ENCODE measurements at places on chromosomes 6 and 20.

DNA sequence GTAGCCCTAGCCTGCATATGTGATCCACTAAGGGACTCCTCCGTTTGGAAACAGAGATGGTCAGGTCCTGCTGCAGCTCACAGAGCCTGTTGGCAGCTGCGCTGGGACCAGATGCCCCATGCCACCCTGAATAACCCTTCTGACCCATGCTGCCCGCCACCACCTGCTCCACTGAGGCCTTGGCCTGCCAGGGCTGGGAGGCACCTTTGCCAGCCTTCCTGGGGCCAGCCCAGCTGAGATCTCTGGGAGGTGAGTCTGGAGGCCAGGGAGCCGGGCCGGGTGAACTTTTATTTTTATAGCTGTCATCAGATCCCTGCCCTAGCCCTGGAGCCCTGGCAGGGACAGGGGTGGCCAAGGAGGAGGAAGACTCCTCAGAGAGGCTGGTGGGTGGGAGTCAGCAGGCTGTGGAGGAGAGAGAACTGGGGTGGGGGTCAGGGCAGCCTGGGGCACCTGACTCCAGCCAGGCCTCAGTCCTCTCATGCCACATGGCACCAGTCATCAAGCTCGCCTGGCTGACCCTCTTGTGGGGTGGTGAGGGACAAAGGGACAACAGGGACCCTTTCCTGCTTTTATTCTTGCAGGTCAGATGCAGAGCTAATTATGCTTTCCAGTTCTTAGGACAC, 10.0 kb downstream of the CEBPB start:
- no peak overlapping the region for H3K4me3 ChIP-seq
- H3K27me3 ChIP-seq, result no peaks in the 10 kb centered on the region
- no peak for DNase-seq
- no peak overlapping the region for H3K27ac ChIP-seq
- H3K4me1 ChIP-seq, result peaks cover 3% of the 10 kb centered on the region
- H3K36me3 ChIP-seq, result peaks cover 2% of the 10 kb centered on the region

DNA sequence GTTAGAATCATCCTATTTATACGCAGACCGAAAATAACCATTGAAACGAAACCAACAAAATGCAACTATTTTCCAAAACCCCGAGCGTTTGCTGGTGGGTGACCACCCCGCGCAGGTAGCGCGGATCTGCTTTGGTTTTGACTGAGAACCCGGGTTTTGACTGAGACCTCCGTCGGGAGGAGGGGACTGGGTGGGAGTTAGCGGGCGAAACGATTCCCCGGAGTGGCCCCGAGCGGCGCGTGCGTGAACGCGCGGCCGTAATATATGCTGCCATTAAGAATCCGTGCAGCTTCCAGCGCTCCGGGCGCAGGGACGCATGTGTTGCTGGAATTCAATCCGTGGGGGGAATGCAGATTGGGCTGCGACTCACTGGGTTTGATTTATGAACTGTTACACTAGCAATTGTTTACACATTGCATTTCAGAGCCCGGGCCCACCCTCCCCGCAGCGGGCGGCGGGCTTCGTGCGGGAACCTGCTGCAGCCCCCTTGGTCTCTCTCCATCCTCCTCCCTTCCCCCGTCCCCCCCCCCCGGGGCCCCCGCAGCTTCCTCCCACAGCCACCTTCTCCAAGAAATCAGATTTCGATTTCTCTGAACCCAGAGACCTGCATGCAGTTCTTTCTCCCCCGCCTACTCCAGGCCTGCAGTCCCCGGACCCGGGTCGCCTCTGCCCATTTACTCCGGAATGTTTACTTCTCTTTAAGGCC, 9.9 kb downstream of the NRN1 start:
- peak overlapping the region; percentile 68 for H3K4me3 ChIP-seq
- no peak for DNase-seq
- H3K4me1 ChIP-seq, result peaks cover 31% of the 10 kb centered on the region
- H3K36me3 ChIP-seq, result peaks cover 4% of the 10 kb centered on the region

DNA sequence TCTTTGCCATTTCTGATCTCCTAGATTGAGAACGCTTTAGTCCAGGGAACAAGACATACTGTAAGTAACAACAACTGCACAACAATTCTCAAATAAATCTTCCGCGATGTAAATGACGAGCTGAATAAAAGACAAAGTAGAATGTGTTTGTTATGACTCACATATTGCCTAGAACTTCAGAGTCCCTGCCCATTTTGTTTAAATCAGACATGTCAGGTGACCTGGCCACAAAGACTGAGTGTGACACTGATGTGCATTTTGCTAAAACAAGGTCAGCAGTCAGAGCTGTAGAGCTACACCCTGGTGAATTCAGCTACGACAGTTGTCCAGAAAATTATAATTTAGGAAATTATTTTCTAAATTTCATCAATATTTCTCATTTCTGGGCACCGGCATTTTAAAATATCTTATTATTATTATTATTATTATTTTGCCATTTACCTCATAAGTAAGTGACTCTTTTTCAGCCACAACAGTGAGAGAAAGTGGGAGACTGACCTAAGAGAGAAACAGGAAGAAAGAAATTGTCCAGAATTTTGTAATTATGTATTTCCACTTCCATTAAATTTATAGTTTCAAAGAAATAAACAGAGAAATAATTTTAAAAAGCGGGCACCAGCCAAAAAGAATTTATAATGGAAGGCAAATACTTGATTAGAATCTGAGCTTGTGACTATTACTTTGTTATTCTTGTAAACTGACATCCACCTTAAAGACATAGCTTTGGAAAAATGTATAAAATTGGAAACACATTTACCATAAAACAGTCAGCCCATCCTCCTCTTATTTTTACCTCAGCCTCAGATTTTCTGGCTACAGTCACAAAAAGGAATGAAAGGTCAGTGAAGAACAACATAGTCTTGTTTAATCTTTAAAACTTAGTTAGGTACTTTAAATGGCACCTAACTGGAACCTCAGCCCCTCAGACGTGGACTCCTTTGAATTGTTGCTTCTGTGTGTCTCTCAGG, 157.0 kb upstream of the CITED2 start:
- no peak overlapping the region for H3K4me3 ChIP-seq
- H3K36me3 ChIP-seq, result peaks cover 4% of the 10 kb centered on the region
- DNase-seq, result no peak
- peaks cover 34% of the 10 kb centered on the region for H3K4me1 ChIP-seq
- H3K27ac ChIP-seq, result peak overlapping the region; percentile 88
- H3K27me3 ChIP-seq, result no peaks in the 10 kb centered on the region

DNA sequence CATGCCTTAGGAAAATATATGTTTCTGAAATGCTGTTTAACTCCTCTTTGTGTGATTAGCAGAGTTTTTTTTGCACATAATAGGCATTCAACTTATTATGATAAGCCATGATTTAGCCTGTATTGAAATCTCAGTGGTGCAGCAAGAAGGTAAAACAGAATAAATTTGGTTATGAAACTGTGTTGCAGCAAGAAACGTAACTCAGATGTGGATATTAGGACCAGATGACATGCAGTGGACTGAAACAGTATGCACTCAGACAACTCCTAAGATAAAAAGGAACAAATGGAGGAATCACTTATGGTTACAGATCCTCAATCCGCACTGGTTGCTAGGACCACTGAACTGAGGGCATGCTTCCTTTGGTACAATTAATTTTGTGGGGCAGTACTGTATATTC, 254.2 kb upstream of the HSF2 start:
- H3K4me3 ChIP-seq, result no peak overlapping the region
- H3K27ac ChIP-seq, result no peak overlapping the region
- DNase-seq, result no peak
- H3K36me3 ChIP-seq, result no peaks in the 10 kb centered on the region
- H3K4me1 ChIP-seq, result peaks cover 15% of the 10 kb centered on the region

- H3K27ac ChIP-seq, result no peak overlapping the region
- H3K4me3 ChIP-seq, result no peak overlapping the region
- H3K4me1 ChIP-seq, result no peaks in the 10 kb centered on the region
- H3K36me3 ChIP-seq, result no peaks in the 10 kb centered on the region
- H3K27me3 ChIP-seq, result peaks cover 32% of the 10 kb centered on the region
These were observed 216.4 kb downstream of the UNC5CL start for GRCh38 chr6:40822619-40823018.

DNA sequence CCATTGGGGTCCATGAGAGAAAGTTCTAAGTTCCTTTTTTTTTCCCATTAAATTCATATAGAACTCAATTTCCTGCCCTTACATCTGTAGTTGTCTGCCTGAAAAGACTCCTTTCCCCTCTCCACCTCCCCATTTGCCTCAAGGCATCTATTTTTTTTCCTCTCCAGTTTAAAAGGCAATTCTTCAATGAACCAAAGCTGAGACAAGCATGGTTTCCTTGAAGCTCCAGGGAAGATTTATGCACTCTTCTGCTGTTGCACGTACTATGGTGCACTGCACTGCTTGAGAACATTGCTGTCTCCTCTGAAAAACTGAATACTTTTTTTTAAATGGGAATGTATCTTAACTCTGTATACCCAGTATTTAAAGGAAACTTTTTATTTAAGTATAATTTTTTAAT, 465.2 kb downstream of the CD83 start:
- peaks cover 14% of the 10 kb centered on the region for H3K27me3 ChIP-seq
- no peaks in the 10 kb centered on the region for H3K36me3 ChIP-seq
- peaks cover 7% of the 10 kb centered on the region for H3K4me1 ChIP-seq
- no peak overlapping the region for H3K4me3 ChIP-seq
- H3K27ac ChIP-seq, result no peak overlapping the region

DNA sequence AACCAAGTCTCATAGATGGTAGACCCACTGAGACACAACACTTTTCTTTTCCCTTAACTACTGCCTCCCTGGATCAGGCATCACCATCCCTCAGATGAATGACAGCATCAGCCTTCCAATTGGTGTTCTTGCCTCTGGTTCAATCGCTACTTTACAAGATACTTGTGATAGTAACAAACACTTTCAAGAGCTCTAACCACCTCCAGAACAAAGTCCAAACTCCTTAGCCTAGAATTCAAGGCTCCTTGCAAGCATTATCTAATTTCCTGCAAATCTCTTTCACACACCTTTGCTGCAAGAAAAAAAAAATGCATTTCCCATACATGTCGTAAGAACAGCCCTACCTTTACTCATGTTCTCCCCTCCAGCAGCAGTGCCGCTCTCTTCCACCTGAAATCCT, 33.1 kb downstream of the RALGAPA2 start:
- no peaks in the 10 kb centered on the region for H3K27me3 ChIP-seq
- peaks cover 18% of the 10 kb centered on the region for H3K36me3 ChIP-seq
- H3K27ac ChIP-seq, result no peak overlapping the region
- no peak overlapping the region for H3K4me3 ChIP-seq
- no peaks in the 10 kb centered on the region for H3K4me1 ChIP-seq

Data from mesothelial cell of epicardium (in vitro differentiated cells).